Stimulated activated CD8-positive, alpha-beta memory T cell treated with anti-CD3 and anti-CD28 coated beads, Interleukin-2, amount 100 ng/mL, for 48 hours (primary cell): ENCODE measurements at places on chromosomes 13 and 19.

GRCh38 chr19:46124638-46125115, at the start of gene IGFL3:
Gene IGFL3 (minus strand): TSS chr19:46124688. CDS start chr19:46124649, 39 bp downstream.
- DNase-seq = no peak

- DNase-seq = no peak
These were observed 40.5 kb downstream of the MIPEP start for GRCh38 chr13:23848646-23849141.

GRCh38 chr13:60425332-60425731, 28.3 kb downstream of the TDRD3 start:
- no peak for DNase-seq

DNA sequence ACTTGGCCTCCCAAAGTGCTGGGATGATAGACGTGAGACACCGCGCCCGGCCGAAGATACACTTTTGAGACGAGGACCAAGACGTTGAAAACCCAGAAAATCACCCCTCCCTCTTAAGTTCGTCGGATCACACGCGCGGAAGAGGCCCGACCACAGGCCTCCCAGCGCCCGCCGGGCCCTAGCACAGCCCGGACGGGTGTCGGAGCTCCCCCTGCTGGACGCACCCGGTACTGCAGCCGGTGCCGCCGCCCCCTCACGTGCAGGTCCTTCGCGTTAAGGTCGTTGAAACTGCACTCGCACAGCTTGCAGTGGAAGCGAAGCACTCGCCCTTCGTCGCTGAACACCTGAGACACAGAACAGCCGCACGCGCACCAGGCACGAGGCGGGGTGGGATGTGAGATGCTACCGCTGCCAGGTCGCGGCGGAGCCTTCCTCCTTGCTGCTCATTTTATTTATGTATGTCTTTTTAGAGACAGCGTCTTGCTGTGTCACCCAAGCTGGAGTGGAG, 35.7 kb upstream of the MATK start:
- peak; percentile 74 for DNase-seq

DNA sequence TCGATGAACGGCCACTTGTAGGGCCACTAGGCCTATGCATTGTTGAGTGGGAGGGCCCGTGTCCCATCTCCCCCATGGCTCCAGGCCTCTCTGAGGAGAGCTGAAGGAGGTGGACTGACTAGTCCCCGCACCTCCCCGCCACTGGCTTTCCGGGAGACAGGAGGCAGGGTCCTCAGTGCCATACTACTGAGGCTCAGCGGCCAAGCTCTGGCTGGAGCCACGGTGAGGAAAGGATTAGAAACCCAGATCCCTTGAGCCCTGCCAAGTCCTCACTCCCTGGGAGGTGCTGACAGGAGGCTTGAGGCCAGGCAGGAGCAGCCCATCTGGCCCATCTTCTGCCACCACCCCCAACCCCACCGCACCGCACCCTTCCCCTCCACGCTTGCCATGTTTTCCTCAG, 29.0 kb downstream of the CCDC8 start:
- DNase-seq = no peak

DNA sequence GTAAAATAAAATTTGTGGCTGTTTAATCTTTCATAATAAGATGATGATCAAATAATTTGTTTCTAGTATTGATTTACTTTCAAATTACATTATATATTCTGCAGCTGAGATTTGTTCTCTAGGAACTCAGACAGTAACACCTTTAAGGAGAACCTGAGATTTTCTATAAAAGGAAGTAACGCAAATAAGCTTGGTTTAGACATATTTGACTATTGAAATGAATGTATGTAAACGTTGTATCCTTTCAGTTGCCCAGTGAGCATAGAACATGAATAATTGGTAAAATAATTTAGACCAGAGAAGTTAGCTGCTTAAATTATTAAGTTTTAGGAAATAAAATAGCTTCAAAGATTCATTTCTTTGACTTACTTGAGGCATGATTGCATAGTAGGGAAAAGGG, 3.1 kb downstream of the CDK8 start:
- DNase-seq = no peak

DNA sequence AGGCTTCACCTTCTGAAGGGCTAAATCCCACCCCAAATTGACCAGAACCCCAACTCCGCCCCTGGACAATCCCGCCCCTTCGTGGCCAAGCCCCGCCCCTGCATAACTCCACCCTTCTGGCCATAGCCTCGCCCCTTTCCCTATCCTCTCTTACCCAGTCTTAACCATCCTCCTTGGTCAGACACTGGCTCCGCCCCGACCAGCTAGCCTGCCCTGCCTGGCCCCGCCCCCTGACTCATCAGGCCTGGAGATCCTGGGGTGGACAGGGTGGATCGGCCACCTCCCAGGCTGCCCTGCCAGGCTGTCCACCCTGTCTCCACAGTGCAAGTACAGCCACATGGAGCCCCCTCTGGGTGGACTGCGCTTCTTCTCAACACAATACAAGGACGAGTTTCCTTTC, 8.0 kb upstream of the ZNF358 start:
- DNase-seq = no peak

DNA sequence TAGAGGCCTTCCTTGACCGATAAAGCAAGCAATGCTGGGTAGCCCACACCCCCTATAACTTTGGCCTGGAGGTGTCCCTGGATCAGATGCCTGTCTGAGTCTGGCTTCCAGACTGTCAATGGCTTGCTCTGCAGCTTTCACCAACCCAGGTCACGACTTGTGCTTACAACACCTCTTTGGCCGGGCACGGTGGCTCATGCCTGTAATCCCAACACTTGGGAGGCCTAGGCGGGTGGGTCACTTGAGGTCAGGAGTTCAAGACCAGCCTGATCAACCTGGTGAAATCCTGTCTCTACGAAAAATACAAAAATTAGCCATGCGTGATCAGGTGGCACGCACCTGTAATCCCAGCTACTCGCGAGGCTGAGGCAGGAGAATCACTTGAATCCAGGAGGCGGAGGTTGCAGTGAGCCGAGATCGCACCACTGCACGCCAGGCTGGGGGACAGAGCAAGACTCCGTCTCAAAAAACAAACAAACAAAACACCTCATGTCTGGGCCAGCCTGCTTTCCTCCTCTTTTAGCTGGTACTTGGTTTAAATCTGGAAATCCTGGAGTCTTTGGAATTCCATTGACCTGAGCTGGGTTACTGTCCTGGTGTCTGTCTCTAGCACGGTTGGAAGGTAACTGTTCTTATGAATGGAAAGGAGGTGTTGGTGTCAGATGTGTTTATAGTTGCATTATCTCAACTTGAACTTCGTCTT, 10.3 kb upstream of the GARRE1 start:
- DNase-seq = no peak

DNA sequence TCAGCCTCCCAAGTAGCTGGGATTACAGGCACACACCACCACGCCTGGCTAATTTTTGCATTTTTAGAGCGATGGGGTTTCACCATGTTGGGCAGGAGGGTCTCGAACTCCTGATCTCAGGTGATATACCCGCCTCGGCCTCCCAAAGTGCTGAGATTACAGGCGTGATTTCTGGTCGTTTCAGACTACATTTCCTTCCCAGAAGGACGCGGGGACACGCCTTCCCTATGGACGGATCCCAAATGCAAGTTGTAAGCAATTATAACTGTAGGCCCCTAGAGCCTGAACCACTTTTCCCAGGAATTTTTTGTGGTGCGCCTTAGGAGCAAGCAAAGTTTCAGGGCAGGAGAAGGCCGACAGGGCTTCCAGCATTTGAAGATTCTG, 17.8 kb upstream of the ZNF331 start:
- DNase-seq = no peak

- DNase-seq = no peak
These were observed 6.5 kb upstream of the SCEL start for GRCh38 chr13:77528834-77529500.

DNA sequence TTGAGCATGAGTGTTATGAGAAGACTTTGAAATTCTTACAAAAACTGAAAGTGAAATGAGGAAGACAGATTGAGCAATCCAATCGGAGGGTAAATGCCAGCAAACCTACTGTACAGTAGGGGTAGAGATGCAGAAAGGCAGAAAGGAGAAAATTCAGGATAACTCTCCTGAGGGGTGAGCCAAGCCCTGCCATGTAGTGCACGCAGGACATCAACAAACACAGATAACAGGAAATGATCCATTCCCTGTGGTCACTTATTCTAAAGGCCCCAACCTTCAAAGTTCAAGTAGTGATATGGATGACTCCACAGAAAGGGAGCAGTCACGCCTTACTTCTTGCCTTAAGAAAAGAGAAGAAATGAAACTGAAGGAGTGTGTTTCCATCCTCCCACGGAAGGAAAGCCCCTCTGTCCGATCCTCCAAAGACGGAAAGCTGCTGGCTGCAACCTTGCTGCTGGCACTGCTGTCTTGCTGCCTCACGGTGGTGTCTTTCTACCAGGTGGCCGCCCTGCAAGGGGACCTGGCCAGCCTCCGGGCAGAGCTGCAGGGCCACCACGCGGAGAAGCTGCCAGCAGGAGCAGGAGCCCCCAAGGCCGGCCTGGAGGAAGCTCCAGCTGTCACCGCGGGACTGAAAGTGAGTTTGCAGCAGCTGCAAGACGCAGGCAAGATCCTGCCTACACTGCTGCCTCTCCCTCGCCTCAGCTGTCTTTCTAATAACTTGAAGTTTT, at the start of gene TNFSF13B:
TSS of gene TNFSF13B (plus strand) at position 118 of the 728 bp plus-strand sequence. CDS start at position 296, 178 bp downstream.
- DNase-seq = peak; percentile 35

GRCh38 chr19:44476559-44477408, 23.5 kb downstream of the ZNF180 start:
- DNase-seq = no peak

GRCh38 chr13:113172419-113172926, 14.0 kb downstream of the PROZ start:
- DNase-seq = no peak

DNA sequence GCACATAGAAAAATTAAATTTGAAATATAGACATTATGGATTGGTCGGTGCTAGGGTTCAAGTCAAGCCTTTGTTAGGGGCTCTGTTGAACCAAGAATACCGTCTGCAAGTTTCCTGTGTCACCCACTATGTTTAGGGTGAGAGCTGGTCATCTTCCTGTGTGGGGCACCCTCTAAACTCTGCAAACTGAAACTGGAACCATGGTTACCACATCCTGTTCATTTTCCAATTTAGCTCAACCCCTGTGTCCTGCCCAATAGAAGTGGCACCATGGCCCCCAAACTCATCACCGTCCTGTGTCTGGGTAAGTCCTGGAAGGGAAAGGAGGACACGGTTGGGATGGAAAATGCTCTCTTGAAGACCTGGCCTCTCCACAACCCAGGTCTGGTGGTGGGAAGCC, 29.9 kb downstream of the LAIR2 start:
- DNase-seq = no peak

- no peak for DNase-seq
These were observed 26.8 kb downstream of the DHX34 start for GRCh38 chr19:47375694-47376588.

DNA sequence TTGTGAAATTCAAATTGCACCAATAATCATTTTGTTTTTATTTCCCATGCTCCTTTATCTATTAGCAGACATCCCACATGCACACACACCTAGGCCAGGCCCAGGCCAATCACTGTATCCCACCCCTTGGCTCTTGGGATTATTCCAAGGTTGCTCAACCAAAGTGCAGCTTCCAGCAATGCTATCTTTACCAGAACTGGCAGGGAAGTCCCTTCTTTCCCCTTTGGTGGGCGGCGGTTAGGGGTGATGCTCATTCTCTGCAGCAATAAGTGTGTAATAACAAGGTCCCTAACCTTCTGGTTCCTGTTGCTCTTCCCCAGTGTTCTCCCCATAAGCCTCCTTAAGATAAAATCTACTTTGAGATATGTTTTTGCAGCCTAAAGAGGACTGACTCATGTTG, 18.3 kb upstream of the KCTD12 start:
- DNase-seq = no peak

DNA sequence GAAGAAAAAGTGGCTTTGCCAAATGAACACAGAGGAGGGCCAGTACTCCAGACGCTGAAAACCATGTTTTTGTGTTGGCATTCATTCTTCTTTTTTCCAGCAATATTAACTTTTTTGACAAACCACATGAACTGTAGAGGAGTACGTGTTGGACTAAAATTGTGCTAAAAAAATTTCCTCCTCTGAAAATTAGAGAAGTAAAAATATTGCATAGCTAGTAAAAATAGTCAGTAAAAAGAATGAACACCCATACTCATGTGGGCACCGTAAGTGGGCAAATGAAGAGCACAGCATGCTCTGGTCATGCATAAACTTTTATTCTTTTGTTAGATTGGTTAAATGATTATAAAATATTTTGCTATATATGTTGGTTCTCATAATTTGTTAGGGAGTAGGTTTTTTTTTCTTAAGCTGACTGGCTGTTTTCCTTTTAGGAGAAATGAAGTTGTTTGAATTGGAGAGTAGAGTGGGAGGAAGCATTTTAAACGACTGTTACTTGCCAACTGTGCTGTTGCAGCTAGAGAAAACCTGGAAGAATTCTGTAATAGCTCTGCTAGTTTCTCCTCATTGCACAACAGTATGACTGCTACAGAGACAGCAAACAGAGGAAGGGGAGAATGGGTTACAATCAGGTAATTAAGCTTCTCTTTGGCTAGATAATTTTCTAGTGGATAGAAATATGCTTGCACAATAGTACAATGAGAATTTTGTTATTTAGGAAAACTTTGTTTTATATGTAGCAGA, 222.4 kb downstream of the KCTD12 start:
- no peak for DNase-seq

DNA sequence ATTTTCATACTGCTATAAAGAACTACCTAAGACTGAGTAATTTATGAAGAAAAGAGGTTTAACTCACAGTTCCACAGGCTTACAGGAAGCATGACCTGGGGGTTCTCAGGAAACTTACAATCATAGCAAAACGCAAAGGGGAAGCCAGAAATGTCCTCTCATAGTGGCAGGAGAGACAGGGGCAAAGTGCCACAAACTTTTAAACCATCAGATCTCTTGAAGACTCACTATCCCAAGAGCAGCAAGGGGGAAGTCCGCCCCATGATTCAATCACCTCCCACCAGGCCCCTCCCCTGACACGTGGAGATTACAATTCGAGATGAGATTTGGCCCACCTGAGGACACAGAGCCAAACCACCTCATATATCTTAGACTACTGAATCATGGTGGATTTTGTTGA, 198.7 kb downstream of the KCTD12 start:
- no peak for DNase-seq

DNA sequence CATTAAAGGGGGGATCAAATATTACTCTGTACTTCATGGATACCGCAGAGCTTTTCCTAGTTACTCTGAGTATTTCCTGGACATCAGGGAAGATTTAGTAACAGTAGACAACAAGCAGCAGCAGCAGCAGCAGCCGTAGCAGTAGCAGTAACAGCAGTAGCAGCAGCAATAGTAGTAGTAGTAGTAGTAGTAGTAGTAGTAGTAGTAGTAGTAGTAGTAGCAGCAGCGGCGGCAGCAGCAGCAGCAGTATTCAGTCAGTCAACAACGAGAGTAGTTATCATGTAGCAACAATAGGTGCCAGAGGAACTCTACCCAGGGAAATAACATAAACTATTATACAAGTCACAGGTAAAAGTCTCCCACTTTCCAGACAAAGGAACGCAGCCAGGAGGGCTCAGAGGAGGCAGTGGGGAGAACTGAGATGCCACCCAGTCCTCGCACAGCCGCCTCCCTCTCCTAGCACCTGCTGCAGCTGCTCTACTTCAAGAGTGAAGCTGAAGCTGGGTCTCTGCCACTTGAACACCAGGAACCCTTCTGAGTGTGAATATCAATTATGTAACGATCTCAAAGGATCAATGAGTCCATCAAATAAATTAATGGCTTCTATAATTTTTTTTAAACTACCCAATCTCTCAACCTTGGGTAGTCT, 1.3 kb upstream of the DOCK9 start:
- no peak for DNase-seq

- no peak for DNase-seq
These were observed 34.7 kb downstream of the DCT start for GRCh38 chr13:94444826-94445225.

GRCh38 chr19:9641810-9642209, 20.8 kb upstream of the ZNF561 start:
- no peak for DNase-seq
